ENCODE measurements at places on chromosomes 1 and 21.

DNA sequence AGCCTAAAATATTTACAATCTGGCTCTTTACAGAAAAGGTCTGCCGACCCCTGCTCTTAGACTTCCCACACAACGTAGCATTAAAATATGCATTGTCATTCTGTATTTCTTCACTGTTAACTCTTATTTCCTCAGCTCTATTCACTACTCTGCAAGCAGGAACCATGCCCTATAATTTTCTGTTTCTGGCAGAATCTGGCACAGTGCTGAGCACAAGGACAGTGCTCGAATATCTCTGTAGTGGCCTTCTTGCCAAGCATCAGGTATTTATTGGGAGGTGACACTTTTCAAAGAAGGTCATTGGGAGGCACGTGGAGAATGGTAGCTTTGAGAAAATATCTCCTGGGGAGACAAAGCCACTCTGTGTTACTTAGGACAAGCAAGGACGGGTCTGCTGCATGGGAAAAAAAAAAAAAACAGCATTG lies 77.9 kb downstream of the PSMG1 start:
- no peak for DNase-seq

DNA sequence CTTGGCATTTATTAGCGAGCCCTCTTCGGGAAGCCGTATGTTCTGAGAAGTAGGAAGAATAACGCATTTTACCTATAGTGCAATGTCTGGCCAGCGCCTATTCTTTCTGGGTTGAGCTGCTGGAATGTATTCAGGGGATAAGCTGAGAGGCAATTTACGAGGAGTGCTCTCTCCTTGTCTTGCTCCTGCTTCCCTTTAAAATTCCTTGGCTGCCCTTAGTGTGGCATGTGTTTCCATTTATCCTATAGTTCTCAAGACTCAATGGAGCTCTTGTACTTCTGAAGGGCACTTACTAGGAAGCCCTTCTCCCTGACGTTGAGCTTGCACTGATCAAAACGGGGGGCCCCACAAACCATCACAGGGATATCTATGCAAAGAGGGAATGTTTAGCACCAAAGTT lies 364.6 kb downstream of the DISC1 start:
- no peak for DNase-seq

GRCh38 chr1:82778612-82779011 lies 977.9 kb downstream of the ADGRL2 start:
- peak; percentile 14 for DNase-seq

GRCh38 chr21:25506887-25507286 lies 100.4 kb downstream of the MRPL39 start:
- no peak for DNase-seq

- no peak for DNase-seq
Measured at GRCh38 chr1:39590546-39590945, 14.0 kb upstream of the PABPC4 start.

- no peak for DNase-seq
Measured at GRCh38 chr1:170424346-170424745, 107.6 kb upstream of the GORAB start.

DNA sequence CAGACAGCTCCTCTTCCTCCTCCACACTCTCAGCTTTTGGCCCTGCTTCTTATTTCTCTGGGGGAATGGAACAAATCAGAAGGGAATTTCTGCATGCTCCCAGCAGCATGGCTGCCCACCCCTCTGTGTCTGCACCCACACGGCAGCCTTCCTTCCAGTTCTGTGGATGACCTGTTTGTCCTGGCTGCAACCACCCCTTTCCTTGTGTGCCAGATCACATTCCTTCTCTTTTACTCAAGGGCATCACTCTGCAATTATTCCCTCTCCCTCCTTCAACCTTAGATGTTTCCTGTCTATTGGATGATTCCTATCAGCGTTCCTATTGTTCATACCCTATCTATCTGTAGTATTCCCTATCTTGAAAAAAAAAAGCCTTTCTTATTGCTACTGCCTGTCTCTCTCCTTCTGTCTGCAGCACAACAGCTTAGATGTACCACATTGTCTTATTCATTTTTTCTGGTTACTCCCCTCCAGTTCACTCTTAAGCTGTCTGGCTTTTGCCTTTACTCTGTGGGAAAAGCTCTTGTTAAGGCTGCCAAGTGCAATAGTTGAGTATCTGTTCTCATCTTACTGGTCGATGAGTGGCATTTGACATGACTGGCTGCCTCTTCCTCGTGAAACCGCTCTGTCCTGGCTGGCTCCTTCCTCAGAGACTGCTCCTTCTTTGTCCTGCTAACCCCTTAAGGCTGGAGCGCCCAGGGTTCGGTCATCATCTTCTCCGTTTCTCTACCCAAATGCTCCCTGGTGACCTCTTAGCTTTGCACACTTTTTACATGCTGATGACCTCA lies 351.1 kb downstream of the CAMTA1 start:
- no peak for DNase-seq

- DNase-seq = no peak
Measured at GRCh38 chr1:210557426-210558077, 228.8 kb downstream of the HHAT start.

All from ACHN (cell line).